NCI-H460 (cell line): ENCODE measurements at places on chromosomes 1 and 21.

DNA sequence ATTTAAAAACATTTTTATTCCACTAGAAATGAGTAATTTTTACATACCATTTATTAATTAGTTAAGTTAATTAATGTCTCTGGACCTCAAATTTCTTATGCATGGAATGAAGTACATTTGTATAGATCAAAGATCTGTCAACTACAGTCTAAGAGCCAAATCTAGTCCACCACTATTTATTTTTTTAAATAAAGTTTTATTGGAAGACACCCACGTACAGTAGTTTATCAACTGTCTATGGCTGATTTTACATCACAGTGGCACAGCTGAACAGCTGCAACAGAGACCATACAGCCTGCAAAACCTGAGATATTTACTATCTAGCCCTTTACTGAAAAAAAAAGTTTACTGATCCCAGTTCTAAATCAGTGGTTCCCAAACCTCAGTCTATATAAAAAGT lies 188.6 kb upstream of the HP1BP3 start:
- no peak for DNase-seq

DNA sequence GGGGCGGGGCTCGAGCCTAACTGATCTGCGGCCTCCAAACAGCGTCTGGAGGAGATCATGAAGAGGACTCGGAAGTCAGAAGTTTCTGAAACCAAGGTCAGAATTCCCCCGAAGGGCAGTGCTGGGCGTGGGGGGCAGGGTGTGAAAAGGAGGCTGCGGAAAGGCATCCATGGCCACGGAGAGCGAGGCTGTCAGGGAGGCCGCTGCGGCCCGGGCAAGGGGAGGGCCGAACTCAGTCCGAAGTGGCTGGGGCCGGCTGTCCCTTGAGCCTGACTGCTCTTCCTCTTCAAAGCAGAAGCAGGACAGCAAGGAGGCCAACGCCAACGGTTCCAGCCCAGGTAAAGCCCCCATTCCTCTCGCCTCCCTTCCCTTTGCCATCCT lies 23.2 kb downstream of the MAP7D1 start:
- no peak for DNase-seq

DNA sequence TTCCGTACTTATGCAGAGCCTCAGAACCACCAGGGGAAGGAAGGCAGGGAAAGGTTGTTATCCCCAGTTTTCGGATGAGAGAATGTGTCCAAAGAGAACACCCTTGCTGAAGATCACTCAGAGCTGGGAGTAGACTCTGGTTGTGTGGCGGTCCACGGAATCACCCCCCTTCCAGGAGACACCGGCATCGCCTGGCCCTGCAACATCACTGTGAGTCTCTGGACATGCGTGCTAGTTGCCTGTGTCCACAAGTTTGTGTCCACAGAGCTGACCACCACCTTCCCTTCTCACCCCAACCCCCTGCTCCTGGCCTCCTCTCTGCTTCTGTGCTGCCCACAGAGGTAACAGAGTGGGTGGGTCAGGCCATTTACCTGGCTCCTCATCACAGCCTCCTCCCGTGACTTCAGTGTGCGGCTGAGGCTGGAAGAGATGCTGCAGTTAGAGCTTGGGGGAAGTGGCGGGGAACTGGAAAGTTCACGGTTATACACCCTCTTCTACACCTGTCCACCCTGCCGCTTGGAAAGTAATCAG lies 7.3 kb downstream of the MYBPH start:
- no peak for DNase-seq

GRCh38 chr21:23543333-23543732 lies 2063.9 kb downstream of the MRPL39 start:
- no peak for DNase-seq

DNA sequence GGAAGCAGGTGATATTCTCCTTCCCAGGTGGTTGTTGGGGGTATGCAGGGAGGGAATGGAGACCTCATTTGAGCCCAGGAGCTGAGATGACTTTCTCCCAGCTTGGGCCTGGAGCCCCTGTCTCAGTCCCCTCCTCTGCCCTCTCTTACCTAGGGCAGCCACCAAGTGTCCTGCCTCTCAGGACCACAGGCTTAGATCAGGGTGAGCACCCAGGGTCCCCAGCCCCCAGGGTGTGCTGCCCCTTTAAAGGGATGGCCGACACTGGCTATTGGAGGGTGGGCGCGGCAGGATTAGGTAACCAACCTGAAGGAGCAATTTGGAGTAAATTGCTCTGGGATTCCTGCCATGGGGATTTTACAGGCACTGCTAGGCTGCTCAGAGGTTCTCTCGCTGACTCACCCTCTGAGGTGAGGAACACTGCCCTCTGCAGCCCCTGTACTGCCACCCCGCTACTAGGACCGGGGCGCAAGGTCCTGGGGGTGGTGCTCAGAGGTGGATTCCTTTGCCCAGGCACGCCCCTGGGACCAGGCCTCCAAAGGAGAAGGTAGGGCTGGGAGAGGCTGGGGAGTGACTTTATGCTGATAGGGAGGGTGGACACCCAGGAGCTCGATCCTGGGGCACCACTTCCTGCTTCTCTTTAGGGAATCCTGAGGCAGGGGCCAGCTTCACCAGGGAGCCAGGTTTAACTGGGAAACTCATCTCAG lies 1.5 kb downstream of the RPS6KA1 start:
- DNase-seq = peak; percentile 19

DNA sequence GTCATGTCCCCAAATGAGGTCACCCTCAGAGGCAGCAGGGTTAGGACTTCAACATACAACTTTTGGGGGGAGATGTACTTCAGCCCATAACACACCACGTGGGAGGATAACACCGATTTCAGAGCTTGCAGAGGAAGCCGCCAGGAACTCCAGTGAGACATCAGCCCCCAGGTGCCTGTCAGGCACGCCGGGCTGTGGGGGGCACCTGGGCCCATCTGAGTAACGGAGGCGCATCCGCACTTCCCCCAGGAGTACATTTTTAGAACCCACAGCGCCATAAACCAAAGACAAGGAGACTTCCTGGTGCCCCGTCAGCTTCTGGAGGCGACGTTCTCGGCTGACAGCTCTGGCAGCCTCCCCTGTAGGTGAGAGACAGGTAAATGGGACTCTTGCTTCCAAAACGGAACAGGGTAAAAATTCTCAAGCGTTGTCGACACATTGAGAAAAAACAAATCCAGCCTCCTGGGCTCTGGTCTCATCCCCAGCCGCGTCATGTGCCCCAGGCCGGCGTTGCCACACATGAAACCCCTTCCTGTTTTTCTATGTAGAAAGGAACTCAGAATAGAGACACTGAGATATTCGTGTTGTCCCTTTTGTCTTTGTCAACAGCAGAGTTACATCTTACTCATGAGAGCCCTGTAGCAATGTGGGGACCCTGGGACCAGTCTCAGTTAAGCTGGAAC lies 93.3 kb downstream of the PDE9A start:
- DNase-seq = no peak

DNA sequence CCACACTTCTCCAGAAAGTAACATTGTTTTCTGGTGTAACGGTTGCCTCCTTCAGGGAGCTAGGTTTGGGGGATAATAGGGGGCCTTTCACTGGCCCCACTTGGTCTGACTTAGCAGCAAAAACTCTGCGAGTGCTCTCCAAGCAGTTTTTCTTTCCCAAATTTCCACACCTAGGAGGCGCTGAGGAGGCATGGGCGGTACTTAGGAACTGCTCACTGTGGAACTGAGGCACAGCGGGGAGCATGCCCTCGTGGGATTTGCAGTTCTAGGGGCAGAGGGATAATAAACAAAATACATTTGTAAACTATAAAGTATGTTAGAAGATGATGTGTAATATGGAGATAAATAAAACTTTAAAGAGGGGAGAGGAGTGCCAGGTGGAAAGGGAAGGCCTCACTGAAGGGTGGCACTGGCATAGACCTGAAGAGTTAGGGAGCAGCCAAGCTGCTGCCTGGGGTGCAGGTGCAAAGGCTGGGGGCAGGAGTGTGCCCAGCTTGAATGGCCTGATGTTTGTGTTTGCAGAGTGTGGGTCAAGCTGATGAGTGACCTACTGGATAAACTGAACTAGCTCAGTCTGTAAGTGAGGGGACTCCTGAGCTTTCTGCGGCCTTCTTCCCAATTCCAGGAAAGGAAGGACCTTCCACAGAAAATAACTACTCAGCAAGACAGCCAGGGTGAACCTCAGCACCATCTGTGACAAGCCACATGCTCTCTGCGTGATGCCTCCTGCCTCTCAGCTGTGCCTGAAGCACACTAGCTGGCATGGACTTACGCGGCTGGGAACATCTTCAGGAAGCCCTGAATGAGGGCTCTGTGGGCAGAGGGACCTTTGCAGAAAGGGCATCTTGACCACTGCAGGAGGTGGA lies 1.9 kb downstream of the EPHX1 start:
- DNase-seq = peak; percentile 72

DNA sequence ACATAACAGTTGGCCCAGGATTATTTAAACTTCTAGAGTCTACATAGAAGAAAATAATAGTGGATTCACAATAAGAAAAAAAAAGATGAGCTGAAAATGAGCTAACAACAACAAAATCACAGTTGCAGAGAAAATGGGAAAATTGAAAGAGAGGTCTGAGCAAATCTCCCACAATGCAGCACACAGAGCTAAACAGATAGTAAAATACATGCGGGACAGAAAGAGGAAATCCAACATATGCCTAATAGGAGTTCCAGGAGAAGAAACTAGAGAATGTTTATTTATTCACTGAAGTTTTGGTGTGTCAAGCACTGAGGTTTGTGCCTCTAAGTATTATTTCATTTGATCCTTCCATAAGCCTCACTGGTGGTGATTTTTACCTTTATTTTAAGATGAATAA lies 45.5 kb upstream of the CACHD1 start:
- no peak for DNase-seq

GRCh38 chr1:25098717-25099116 lies 133.6 kb downstream of the SYF2 start:
- no peak for DNase-seq

DNA sequence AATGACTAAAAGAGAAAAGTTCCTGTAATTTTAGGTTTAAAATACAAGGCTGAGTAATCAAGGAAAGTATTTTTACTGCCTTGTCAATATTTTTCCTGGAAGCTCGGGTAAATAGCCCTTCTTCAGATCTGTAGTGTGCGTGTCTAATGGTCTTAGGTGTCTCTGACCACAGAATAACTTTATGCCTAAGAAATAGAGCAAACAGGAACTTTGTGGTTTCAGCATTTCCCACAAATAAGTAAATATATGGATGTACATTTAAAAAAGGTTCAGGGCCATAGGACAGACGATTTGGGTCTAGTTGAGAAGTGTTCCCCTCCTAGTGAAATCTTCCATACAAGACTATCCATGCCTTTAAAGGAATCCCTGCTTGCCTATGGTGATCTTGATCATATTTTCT lies 107.0 kb downstream of the ZC3H11B start:
- DNase-seq = no peak

GRCh38 chr1:234111458-234112142 lies 207.1 kb downstream of the SLC35F3 start:
- DNase-seq = peak; percentile 85

DNA sequence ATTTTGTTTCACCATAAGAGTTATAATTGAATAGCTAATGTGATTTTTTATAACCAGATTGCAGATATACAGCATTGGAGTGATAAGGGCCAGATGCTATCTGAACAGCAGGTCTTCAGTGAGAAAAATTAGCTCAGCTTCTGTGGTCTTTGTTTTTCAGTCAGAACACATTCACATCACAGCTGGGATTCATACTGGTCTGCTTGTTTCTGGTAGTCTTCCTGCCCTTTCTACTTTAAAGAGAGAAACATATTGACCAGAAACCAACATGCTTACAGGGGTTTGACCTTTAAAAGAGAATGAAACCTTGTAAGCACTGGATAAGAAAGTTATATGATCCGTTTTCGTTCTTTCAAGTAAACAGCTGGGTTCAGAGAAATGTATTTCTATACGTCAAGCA lies 213.7 kb upstream of the TMPRSS15 start:
- DNase-seq = no peak
